ENCODE measurements at places on chromosomes 2 and 18. TPM values are rescaled to one million over a fixed set of nuclear protein-coding genes. Genes with fewer than 3 reads are reported as not detected.

DNA sequence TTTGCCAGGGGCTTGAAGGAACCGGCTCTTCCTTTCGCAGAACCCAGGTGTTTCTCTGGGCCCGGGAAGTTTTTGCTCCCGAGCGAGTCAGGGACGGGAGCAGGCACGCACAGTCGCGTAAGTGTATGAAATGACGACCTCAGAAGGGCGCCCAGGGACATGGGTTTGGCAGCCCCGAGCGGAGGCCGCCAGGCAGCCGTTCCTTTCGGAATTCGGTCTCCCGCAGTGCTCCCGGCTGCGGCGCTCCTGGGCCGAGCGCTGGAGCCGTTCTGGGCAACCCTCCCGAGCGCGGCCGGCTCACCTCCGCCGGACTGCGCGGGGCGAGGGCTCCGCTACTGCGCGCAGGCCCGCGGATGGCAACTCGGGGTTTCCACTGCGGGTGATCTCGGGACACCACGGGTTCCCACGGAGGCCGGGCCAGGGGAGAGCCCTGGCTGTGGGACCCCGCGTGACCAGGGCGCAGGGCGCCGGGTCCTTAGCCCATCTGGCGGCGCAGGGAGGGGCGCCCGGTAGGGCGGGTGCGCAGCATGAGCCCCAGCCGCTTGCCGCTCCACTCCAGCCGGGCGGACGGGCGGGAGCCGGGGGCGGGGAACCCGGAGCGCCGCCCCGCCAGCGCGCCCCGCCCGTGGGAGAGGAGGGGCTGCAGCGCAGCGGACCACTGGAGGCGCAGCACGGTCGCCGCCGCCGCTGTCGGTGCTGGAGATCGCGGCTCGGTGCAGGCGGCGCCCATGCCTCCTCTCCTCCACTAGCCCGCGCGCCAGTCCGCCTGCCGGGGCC lies at the start of gene OSBPL6:
Gene OSBPL6, plus strand, starts transcription at position 690 of the 777 bp plus-strand sequence. CDS start 111,673 bp downstream, outside the sequence.
- peak within 1 kb of the TSS; percentile 48 for H3K4me3 ChIP-seq
- H3K36me3 ChIP-seq = no peaks in the 10 kb centered on the region
- no peaks in the 10 kb centered on the region for H3K27me3 ChIP-seq
- H3K27ac ChIP-seq = peak within 1 kb of the TSS; percentile 91

DNA sequence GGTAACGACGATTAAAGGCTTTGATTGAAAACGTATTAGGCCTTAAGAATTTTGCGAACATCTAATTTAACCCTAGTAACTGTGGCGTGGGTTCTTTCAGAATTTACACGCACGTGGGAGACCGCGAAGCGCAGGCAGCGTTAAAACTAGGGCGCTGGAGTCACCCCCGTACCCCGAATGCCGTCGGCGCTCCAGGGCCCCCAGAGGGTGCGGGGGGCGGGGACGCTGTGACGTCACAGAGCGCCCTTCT lies 673 bp upstream of the SMCHD1 start:
- peak overlapping the region; percentile 99 for H3K27ac ChIP-seq
- H3K36me3 ChIP-seq = no peaks in the 10 kb centered on the region
- no peak for DNase-seq
- no peaks in the 10 kb centered on the region for H3K4me1 ChIP-seq
- peak overlapping the region; percentile 97 for H3K4me3 ChIP-seq

GRCh38 chr2:72150157-72150860 lies 2.6 kb upstream of the CYP26B1 start:
- peak overlapping the region; percentile 55 for H3K4me3 ChIP-seq
- H3K4me1 ChIP-seq = peaks cover 48% of the 10 kb centered on the region
- H3K36me3 ChIP-seq = no peaks in the 10 kb centered on the region
- no peak overlapping the region for H3K27ac ChIP-seq
- H3K27me3 ChIP-seq = peaks cover 38% of the 10 kb centered on the region
- peak; percentile 88 for DNase-seq

DNA sequence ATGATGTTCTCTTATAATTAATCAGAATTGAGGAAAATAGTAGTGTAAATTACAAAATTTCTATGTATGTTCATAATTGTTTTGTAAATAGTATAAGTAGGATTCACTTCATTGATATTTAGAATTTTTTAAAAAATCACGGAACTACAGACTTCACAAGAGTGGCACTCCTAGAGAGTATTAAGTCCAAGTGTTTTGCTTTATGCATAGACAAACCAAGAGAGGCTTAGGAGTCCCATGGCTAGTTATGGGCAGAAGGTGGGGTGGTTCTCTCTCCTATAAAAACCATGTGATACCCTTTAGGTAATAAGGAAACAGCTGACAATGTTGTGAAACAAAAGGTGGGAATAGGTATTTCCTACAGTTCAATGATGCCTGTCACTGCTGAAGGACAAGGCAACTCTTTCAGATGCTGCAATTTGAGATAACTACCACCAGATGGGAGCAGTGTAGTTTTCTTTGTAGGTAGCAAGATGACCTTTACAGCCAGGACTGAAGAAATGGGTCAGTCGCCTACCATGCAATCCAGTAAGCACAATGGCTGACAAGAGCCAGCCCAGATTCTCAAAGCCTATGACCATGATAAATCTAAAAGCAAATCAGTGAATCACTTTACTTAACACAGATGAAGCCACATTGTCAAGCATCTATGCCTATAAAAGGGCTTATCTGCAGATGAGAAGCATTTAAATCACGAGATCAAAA lies 83.9 kb downstream of the AAK1 start:
- DNase-seq = no peak
- H3K36me3 ChIP-seq = no peaks in the 10 kb centered on the region
- H3K27ac ChIP-seq = no peak overlapping the region
- no peaks in the 10 kb centered on the region for H3K4me1 ChIP-seq
- H3K4me3 ChIP-seq = no peak overlapping the region
- H3K27me3 ChIP-seq = no peaks in the 10 kb centered on the region

DNA sequence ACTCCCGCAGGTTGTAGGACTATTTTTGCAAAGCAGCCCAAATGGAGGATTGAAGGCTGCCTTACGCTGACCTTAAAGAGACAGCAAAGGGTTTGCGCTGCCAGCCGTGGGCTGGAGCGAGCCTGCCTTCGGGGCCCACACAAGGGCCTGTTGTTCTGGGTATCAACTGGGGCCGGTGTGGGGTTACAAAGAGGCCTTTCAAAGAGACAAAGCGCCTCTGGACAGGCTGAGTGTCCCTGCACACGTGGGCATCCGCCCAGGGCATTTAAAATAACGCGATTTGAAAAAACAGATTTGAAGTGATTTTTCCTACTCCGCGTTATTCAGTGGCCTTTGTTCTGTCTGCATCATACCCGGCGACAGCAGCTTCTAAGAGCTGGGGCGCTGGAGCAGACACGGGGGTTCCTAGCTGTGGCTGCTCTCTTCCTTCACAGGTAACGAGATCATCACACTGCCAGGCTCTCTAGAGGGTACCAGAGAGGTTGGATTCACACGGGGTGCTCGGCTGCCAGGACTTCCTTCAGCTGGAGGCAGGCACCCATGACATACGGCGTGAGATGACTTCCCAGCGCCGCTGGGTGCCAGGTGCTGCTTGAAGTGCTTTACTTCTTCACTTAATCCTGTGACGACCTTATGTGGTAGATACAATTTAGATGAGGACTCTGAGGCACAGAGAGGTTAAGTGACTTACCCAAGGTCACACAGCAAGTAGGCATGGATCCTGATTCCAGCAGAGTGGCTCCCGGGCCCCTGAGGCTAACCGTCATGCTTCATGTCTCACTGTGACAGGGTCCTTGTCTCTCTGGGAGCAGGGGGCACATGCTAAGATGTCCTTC lies 32.2 kb downstream of the MAL start:
- H3K4me3 ChIP-seq = no peak overlapping the region
- no peaks in the 10 kb centered on the region for H3K36me3 ChIP-seq
- no peaks in the 10 kb centered on the region for H3K27me3 ChIP-seq
- H3K4me1 ChIP-seq = no peaks in the 10 kb centered on the region
- peak; percentile 75 for DNase-seq

GRCh38 chr2:218894151-218894879 lies 13.7 kb downstream of the WNT10A start:
- H3K4me3 ChIP-seq = no peak overlapping the region
- H3K27me3 ChIP-seq = peaks cover 42% of the 10 kb centered on the region
- H3K36me3 ChIP-seq = no peaks in the 10 kb centered on the region
- DNase-seq = no peak

- no peaks in the 10 kb centered on the region for H3K27me3 ChIP-seq
- H3K4me1 ChIP-seq = no peaks in the 10 kb centered on the region
- H3K36me3 ChIP-seq = no peaks in the 10 kb centered on the region
- H3K27ac ChIP-seq = no peak overlapping the region
- H3K4me3 ChIP-seq = no peak overlapping the region
These were observed 36.2 kb upstream of the DNMT3A start for GRCh38 chr2:25377822-25378421.

DNA sequence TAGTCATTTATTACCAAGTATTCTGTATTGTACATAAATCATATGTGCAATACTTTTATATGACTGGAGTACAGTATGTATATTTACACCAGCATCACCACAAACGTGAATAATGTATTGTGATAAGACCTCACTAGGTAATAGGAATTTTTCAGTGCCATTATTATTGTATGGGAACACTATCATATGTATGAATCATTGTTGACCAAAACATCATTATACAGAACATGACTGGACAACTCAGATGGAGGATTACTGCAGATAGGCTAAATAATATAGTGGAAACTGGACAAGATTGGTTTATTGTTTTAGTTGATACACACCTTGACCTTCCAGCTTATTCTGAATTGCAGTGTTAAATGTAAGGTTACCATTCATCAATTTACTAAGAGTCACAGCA lies 33.4 kb downstream of the VAPA start:
- no peak overlapping the region for H3K27ac ChIP-seq
- peaks cover 20% of the 10 kb centered on the region for H3K4me1 ChIP-seq
- DNase-seq = no peak
- no peaks in the 10 kb centered on the region for H3K27me3 ChIP-seq
- peaks cover 10% of the 10 kb centered on the region for H3K36me3 ChIP-seq
- H3K4me3 ChIP-seq = no peak overlapping the region

DNA sequence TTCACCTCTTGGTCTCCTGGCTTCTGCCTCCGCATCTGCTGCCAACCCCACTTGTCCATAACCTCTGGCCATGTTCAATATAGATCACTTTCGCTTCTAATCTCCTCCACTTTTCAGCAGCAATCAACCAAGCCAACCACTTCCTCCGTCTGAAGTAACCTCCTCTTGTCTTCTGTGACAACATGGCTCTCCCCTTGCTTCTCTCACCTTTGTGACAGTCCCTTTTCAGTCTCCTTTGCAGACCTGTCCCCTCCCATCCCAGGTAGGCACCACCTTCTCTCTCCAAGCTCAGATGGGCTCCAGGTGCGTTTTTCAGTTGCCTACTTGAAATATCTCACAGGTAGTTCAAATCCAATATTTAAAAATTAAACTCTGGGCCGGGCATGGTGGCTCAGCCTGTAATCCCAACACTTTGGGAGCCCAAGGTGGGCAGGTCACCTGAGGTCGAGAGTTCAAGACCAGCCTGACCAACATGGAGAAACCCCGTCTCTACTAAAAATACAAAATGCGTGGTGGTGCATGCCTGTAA lies 4.7 kb upstream of the PSD4 start:
- no peak overlapping the region for H3K27ac ChIP-seq
- H3K4me1 ChIP-seq = no peaks in the 10 kb centered on the region
- H3K27me3 ChIP-seq = no peaks in the 10 kb centered on the region
- H3K4me3 ChIP-seq = no peak overlapping the region
- no peaks in the 10 kb centered on the region for H3K36me3 ChIP-seq
- no peak for DNase-seq

DNA sequence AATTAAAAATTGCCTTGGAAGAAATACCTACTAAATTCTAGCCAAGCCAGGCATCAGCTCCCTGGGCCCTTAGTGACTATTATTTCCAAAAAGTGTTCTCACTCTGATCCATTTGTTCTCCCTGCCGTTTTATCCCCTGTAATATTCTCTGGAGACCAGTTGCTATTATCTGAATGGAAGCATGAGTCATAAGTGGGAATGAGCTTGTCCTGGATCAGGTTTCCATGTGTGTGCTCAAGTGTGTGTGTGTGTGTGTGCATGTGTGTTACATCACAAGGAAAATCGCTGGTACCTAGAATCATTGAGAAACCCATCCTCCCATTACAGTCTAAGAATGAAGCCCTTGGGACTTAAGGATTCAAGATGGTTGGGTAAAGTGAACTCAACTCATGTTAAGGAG lies 130.3 kb upstream of the CXCR4 start:
- no peaks in the 10 kb centered on the region for H3K27me3 ChIP-seq
- H3K4me3 ChIP-seq = no peak overlapping the region
- H3K27ac ChIP-seq = no peak overlapping the region
- peaks cover 5% of the 10 kb centered on the region for H3K4me1 ChIP-seq
- H3K36me3 ChIP-seq = no peaks in the 10 kb centered on the region

DNA sequence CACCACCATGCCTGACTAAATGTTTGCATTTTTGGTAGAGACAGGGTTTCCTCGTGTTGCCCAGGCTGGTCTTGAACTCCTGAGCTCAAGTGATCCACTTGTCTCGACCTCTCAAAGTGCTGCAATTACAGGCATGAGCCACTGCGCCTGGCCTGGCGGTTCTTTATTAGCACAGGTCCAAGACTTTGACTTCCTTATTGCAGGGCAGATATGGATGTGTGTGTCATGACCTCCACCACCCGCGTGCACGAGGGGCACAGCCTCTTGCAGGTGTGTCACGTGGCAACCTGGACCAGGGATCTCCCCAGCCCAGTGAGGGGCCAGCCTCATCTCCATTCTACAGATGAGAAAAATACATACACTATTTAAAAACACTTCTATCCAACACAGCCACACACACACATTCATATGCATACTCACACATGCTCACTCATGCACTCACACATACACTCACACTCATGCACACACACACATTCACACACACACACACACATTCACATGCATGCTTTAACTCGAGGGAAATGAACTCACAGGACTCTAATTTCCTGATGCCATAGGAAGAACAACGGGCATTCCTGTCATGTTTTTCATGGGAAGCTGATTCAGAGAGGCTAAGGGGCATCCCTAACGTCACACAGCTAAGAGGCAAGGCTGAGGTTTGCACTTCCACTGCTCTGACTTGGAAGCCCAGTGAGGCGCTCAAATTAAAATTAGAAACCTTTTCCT lies 38.8 kb downstream of the RRM2 start:
- no peak for DNase-seq
- no peaks in the 10 kb centered on the region for H3K4me1 ChIP-seq
- H3K27ac ChIP-seq = no peak overlapping the region
- no peaks in the 10 kb centered on the region for H3K36me3 ChIP-seq
- no peaks in the 10 kb centered on the region for H3K27me3 ChIP-seq

DNA sequence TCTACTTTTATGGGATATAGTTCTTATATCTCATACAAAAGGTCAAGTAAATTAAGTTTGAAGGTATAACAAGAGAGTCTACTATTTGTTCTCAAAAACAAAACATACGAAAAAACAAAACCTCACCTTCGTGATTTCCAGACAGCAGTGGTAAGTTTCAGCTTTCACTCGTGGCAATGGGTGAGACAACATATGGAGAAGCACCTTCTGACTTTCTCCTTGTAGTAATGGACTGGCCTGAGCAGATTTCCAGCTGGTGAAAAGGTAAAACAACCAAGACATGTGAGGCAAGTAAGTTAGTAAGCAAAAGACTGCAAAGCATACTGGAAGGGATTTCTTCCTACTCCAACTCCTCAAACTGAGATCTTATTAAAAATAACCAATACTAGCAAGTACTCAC lies 39.6 kb downstream of the RTTN start:
- no peak overlapping the region for H3K27ac ChIP-seq
- H3K4me3 ChIP-seq = no peak overlapping the region
- H3K27me3 ChIP-seq = no peaks in the 10 kb centered on the region
- DNase-seq = no peak
- peaks cover 15% of the 10 kb centered on the region for H3K4me1 ChIP-seq
- H3K36me3 ChIP-seq = no peaks in the 10 kb centered on the region

SERPINB3 gene
- polyA plus RNA-seq = 0.04 TPM

RNF25 gene
- 19.2 TPM for polyA plus RNA-seq

SOWAHC gene
- 18.6 TPM for polyA plus RNA-seq
